NCI-H2171 treated with DMSO at 0.1 percent for 48 hours (cell line): ENCODE measurements at places on chromosomes 13 and 19.
A peak's percentile ranks its signal among the peaks of the same experiment; 100 is the strongest.

GRCh38 chr19:11293433-11294389 is 2.2 kb upstream of the TSPAN16 start:
- peak; percentile 89 for DNase-seq

DNA sequence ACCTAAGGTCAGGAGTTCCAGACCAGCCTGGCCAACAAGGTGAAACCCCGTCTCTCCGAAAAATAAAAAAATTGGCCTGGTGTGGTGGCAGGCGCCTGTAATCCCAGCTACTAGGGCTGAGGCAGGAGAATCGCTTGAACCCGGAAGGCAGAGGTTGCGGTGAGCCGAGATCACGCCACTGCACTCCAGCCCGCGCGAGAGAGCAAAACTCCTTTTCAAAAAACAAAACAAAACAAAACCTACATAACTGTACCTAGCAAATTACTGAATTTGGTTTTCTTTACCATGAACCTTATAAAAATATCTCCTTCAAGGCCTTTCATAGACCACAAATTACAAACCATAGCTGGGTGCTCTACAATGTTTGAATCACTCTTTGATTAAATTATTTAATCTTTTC is 760 bp downstream of the ZNF91 start:
- DNase-seq = no peak

GRCh38 chr19:1365319-1366269 is 18.1 kb upstream of the NDUFS7 start:
- DNase-seq = no peak

- no peak for DNase-seq
Observed at GRCh38 chr19:852136-853013, at the start of gene ELANE. Gene ELANE, plus strand, starts transcription at chr19:852303. Its CDS starts 26 bp downstream, at chr19:852329.

DNA sequence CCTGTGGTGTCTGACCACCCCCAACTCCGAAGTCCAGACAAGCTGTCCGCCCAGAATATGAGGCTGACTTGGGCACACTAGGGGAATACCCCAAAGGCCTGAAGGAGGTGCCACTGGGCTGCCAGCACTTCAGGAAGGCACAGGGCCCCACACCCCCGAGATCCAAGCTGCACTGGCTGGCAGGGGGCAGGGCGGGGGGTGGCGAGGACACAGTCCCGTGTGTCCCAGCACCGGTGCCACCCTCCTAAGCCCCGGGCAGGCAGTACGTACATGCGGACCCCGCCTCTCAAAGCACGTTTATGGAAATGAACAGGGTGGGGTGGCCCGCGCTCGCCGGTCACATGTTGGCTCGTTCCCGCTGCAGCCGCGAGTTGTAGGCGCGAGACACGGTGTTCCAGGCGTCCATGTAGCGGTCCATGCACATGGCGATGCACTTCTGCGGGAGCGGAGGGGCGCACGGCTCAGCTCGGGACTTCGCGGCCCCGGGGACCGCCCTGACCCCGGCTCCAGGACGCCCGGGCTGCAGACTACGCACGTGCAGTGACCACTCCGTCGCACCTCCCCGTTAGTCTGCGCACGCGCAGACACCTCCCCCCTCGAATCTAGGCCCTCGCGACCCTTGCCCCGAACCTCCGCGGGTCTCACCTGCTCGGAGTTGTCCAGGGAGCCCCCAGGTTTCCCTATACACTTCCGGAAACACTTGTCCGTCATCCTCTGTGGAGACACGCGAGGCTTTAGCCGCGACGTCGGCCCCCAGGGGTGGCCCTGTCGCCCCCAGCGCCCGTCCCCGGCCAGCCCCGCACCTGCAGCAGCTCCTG is 566 bp downstream of the TIMM13 start:
- DNase-seq = peak; percentile 44

DNA sequence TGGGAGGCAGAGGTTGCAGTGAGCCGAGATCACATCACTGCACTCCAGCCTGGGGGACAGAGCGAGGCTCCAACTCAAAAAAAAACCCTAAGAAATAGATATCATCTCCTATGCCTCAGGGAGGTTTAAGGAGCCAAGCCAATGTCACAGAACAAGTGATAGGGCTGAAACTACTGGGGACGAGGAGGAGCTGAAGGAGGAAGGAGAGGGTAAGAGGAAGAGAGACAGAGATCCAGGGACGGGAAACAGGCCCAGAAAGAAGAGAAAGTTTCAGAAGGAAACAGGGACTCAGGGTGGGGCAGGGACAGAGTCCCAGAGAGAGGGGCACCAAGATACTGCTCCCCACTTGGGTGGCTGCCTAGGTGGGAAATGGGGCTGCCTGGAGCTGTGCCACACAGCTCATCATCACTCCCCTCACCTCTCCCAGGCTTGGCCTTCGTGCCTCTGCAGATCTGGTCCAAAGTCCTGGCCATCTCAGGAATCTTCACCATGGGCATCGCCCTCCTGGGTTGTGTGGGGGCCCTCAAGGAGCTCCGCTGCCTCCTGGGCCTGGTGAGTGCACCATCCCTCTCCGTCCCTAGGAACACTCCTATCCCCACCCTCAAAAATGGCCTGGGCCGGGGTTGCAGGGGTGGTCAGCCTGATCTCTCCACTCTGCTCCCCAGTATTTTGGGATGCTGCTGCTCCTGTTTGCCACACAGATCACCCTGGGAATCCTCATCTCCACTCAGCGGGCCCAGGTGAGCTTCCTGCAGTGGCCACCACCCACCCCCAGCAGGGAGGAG is 1.5 kb downstream of the CD37 start:
- no peak for DNase-seq

- DNase-seq = peak; percentile 42
Observed at GRCh38 chr19:49553451-49554271, 25.9 kb downstream of the RCN3 start.

DNA sequence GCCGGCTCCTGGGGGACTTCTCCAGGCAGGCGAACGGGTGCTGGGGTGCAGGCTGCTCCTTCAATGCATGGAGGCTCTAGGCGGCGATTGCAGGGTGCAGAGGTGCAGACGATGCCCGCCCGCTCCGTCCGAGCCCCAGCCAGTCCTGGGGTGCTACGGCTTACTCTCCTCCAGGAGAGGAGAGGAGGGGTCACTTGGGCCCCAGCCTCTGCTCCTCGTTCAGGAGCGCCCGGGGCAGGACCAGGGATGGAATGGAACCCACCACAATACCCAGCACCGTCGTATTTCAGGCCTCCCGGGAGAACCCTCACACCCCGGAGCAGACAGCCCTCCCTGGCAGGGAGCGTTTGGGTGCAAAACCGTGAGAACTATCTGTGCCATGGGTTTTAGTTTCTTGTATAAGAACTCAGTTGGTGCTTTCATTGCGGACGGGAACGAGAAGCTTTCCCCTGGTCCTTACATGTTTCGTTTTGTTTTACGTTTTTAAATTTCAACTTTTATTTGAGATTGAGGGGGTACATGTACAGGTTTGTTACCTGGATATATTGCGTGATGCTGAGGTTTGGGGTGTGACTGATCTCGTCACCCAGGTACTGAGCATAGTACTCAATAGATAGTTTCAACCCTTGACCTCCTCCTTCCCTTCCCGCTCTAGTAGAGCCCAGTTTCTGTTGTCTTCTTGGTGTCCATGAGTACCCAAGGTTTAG is 46.8 kb downstream of the ARHGEF18 start:
- DNase-seq = no peak

GRCh38 chr19:11137542-11138384 is 17.8 kb downstream of the SPC24 start:
- peak; percentile 89 for DNase-seq

DNA sequence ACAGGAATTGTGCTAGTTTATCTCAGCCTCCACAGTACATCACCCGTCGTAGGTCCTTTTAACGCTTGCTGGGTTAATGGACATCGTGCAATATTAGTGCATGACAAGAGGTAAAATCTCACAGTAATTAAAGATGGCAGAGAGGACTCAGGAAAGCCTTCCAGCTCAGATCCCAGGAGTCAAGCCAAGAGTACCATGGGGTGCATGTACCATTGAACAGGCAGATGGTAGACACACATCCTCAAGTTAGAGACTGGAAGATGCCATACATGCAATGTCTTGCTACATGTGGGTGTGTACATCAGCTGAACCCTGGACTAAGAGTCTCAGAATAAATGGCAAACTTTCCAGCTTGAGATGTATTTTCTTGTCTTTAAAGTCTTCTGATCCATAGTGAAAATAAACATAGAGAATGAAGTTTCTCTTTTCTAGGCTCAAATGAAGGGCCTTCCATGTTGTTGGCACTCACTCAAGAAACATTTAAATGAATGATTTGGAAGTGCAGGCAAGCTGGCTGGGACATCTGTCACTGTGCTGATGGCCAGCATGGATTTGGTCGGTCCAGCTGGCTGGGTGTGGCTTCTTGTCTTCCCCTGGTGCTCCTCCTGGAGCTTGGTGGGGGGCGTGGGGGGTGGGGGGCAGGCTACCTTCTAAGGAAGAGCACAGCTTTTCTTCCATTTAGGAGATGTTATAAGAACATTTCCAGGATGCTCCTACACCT is 290.9 kb upstream of the MAB21L1 start:
- peak; percentile 88 for DNase-seq

- no peak for DNase-seq
Observed at GRCh38 chr19:6739883-6740588, 556 bp downstream of the TRIP10 start.

DNA sequence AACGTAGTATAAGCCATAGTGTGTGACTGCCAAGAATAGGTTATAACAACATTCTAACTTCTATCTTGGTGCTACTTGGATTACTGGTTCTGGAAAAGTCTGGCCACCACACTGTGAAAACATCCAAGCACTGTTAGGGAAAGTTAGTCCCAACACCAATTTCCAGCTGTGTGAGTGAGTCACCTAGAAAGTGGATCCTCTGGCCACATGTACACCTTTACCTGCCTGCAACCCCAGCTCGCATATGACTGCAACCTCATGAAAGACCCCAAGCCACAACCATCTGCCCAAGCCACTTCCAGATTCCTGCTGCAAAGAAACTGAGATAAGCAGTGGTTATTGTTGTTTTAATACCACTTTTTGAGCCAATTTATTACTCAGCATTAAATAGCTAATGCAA is 404.5 kb downstream of the KCTD12 start:
- DNase-seq = no peak

GRCh38 chr13:64680739-64681138 is 2549.4 kb downstream of the PCDH9 start:
- no peak for DNase-seq

GRCh38 chr19:48633148-48634035 is 3.8 kb downstream of the DBP start:
- no peak for DNase-seq

GRCh38 chr13:61880578-61881283 is 465.1 kb upstream of the PCDH20 start:
- DNase-seq = peak; percentile 5

DNA sequence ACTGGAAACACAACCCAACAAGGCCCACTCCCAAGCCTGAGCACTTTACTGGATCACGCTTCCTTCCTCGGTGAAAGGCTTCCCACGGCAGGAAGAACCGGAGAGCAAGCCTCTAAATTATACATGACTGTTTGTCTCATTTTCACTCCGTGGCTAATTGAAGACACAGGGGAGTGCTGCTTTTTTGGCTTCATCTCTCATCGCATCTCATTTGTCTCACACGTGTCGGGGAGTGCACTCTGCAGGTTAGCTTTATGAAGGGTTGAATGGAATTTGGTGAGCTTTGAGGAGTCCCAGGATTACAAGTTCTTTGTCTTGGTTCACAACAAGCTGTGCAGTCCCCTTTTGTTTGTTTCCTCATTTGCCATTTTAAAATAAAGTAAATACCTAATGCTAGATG is 544.6 kb downstream of the GPC6 start:
- DNase-seq = no peak

GRCh38 chr19:33671211-33671610 is 49.5 kb downstream of the CHST8 start:
- DNase-seq = no peak

- no peak for DNase-seq
Observed at GRCh38 chr13:65744836-65745235, 1485.3 kb downstream of the PCDH9 start.

- DNase-seq = no peak
Observed at GRCh38 chr13:34826432-34826831, 115.6 kb upstream of the NBEA start.

DNA sequence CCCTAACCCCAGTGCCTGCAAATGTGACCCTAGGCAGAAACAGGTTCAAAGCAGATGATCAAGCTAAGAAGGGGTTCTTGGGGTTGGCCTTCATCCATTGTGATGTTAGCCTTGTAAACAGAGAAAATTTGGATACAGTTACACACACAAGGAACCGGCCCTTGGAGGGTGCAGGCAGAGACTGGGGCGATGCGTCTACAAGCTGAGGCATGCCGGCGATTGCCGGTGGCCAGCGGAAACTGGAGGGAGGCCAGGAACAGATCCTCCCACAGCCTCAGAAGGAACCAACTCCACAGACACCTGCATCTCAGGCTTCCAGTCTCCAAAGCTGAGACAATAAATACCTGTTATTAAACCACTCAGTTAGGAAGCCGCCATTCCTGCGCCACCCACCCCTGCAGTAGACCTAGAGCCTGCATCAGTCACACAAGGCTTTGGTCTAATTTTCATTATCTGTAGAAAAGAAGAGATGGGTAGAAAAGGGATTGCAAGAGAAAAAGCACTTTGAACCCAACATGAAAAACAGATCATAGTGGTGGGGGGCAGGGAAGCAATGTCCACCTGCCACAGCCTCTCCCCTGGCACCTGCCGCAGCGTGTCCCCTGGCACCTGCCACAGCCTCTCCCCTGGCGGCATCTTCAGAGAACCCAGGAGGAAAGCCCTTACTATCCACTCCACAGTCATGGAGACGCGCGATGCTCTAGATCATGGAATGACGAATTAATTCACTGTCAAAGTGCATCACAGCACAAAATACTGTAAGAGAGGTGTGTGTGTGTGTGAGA is 119.7 kb upstream of the SOX1 start:
- no peak for DNase-seq

DNA sequence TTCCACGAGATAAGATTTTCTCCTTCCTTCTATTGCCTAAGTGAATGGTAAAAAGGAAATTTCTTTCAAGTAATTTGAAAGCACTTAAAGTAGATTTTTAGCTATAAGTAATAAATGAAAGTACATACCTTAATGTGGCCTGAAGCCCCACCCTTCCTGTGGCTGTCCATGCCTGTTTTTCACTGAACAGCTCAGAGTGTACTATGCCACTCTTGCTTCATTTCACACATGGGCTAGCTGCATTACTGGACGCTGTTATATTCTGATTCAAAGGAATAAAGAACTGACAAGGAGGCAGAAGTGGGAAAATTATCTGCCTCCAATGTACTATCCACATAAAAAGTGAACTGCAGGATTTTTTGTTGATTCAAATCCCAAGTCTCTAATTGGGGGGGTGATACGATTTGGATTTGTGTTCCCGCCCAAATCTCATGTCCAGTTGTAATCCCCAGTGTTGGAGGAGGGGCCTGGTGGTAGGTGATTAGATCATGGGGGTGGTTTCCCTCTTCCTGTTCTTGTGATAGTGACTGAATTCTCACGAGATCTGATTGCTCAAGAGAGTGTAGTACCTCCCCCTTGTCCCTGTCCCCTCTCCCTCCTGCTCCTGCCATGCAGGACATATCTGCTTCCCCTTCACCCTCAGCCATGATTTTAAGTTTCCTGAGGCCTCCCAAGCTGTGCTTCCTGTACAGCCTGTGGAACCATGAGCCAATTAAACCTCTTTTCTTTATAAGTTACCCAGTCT is 154.7 kb upstream of the SGCG start:
- no peak for DNase-seq

GRCh38 chr19:49852631-49853126 is 1.7 kb downstream of the PTOV1 start:
- no peak for DNase-seq
